Activated CD4-positive, alpha-beta T cell treated with anti-CD3 and anti-CD28 coated beads for 4 hours (primary cell): ENCODE measurements at places on chromosomes 5 and 9.
A peak's percentile ranks its signal among the peaks of the same experiment; 100 is the strongest.

GRCh38 chr5:156474251-156474650, 147.3 kb downstream of the SGCD start:
- no peak for DNase-seq

DNA sequence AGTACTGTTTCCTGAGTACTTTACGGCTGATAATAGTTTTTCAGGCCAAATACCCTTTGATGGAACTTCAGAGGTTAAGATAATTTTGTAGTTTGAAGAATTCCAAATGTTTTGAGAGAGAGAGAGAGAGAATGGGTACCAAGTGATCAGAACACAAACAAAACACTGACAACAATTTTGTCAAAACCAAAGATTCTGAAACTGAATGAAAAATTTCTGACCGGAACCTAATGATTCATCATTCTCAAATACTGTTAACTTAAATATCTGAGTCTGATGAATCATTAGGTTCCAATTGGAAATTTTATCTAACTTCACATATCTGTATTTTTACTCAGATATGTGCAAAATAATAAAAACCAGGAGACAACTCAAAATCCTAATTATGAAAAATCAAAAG, 4.0 kb downstream of the LMBRD2 start:
- no peak for DNase-seq

- no peak for DNase-seq
Measured at GRCh38 chr5:107032629-107033028, 638.1 kb downstream of the EFNA5 start.

DNA sequence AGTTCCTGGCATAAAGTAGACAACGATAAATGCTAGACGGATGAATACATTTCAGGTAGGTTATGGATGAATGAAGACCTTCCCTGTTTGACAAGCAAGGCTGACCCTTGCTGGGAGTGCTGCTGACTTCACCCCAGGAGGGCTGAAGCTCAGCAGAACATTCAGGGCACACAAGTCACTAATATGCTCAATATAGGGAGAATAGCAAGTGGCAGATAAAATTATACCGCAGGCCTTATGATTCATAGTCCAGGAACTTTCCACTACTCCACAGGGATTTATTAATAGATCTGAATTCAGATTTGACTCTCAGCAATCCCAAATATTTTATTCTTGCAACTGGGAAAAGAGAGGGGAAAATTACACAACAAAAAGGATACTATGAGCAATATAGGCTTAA, 38.2 kb upstream of the GRAMD2B start:
- DNase-seq: no peak

GRCh38 chr9:125522328-125522725, 184.7 kb downstream of the MAPKAP1 start:
- no peak for DNase-seq

- no peak for DNase-seq
Measured at GRCh38 chr9:97474372-97474925, 27.0 kb upstream of the TMOD1 start.

- no peak for DNase-seq
Measured at GRCh38 chr9:122134822-122135528, 24.6 kb downstream of the NDUFA8 start.

DNA sequence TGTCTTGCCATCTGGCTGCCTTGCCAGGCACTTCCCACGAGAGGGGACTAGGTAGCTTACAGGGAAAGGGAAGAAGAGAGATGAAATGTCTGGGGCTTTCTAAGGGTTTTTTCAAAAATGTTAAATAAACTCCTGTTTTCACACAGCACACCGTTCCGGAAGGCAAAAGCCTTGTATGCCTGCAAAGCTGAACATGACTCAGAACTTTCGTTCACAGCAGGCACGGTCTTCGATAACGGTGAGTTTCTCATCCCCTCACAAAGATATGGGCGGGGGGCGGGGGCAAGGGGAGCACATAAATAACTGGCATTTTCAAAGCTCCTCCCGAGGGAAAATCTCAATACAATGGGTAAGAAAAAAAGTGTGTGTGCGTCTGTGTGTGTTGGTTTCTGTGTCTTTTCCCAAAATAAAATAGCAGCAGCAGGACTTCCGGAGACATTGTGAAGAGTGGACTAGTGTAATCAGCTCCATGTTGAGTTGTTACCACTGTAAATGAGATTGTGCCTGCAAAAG, 189.6 kb downstream of the NR3C1 start:
- no peak for DNase-seq

- no peak for DNase-seq
Measured at GRCh38 chr5:87405472-87406155, 7.1 kb downstream of the CCNH start.

GRCh38 chr5:8953016-8953415, 592.9 kb downstream of the SEMA5A start:
- DNase-seq: no peak

DNA sequence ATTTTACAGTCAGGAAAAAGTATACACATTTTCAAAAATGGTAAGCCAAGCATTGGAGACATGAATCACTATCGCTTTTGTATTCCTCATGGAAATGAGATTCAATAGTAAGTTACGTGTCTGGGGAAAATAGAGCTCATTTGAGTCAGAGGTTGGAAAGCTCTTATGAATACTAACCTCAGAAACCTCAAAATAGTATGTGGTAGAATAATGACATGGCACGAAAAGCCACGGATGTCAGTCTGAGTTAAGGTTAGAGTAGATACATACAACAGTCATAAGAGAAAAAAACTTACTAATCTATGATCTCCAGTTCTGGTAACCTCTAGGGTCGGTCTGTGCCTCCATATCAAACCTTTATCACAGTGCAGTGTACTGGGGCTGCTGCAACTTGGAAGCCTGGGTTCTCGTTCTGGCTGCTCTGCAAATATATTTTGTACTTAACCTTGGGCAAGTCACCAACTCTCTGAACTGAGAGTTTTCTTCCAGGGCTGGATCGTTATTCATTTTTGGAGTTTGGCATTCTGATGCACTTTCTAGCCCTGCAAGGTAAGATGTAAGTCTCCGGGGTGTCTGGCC, 31.8 kb downstream of the MAP1B start:
- DNase-seq: no peak

DNA sequence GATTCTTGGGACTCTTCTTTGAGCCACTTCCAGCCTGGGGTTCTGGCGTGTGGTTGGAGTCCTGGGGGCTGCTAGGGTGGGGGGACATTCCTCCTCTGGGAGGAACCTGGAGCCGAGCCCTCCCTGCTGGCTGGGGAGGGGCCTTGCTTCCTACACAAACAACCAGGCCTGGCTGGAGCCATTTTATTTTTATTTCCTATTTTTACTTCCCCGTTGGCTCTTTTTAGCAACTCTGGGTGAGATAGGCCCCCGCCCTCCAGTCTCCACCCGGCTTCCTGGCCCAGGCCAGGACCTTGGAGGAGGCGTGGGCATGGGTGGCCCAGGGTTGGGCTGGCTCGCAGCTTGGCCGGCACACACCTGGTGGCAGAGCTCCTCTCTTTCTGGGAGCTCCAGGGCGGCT, 15.1 kb downstream of the RXRA start:
- DNase-seq: no peak

- DNase-seq: no peak
Measured at GRCh38 chr5:40939753-40940152, 30.5 kb downstream of the C7 start.

- DNase-seq: peak; percentile 6
Measured at GRCh38 chr5:32504989-32505596, 60.6 kb upstream of the ZFR start.
